ENCODE measurements at places on chromosomes 7 and 10.

DNA sequence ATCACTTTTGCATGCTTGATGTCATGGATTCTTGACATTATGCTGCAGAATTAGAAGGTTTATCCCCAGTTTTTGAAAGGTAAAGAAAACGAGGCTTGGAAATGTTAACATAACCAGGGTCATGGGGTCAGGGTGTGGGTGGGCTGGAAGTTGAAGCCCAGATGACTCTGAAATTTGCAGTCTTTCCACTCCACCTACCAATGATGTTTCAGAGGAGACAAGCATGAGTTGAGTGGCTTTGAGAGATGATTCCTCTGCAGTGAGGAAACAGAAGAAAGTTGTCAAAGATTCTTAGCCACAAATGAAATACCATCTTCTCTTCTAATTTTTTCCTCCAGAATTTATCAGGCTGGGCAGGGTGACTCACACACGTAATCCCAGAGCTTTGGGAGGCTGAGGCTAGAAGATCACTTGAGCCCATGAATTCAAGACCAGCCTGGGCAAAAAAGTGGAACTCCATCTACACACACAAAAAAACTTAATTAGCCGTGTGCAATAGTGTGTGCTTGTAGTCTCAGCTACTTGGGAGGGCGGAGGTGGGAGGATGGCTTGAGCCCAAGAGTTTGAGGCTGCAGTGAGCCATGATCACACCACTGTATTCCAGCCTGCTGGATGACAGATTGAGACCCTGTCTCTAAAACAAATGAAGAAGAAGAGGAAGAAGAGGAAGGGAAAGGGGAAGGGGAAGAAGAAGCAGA lies 239.1 kb upstream of the AUTS2 start:
- DNase-seq: no peak

- no peak for DNase-seq
Observed at GRCh38 chr7:71933426-71933825, 478.7 kb downstream of the CALN1 start.

DNA sequence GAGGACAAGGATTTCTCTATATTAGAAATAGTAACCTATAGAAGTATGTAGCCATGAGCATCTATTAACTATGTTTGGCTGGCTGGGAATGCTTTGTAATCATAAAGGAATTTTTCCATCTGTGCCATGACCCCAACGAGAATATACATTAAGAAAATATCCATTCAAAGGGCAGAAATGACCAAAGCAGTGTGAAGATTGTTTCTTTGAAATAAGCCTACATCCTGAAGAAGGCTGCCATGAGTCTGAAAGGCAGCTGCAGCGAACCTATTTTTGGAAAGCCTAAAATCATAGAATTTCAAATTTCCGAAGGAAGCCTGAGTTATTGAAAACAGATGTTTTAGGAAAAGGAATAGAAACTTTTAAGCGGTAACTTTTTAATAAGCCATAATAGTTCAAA lies 244.2 kb upstream of the FOXK1 start:
- no peak for DNase-seq

GRCh38 chr10:86693721-86694369 lies 25.5 kb downstream of the LDB3 start:
- peak; percentile 64 for DNase-seq

DNA sequence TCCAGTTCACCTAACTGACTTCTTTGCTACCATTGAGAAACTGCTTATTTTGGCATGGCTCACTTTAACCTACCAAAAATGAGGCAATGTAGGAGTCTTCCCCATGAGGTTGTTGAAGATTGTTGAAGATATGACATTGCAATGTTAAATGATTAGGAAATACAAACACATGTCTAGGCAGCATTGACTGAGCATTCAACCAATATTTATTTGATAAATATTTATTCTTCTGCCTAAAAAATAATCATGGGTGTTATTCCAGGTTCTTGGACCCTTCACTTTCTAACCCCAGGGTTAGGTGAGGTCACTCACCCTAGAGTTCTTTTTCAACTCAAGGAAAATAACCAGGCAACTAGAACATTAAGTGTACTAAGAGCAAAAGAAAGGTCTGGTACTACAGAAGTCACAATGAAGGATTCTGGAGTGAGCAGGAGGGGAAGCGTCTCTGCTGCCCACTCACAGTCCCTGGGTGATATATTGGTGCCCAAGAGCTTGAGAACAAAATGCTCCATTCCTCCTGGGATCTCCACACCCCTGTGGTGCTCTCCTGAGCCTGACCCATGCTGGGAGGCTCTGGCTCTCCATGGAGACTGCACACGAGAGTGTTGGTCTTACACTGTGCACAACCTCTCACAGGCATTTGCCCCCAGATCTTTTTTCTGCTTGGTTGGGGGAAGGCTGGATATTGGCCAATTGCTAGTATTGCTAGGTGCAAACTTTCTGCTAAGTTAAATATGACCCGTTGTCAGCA lies 123.4 kb downstream of the SPAG6 start:
- no peak for DNase-seq

DNA sequence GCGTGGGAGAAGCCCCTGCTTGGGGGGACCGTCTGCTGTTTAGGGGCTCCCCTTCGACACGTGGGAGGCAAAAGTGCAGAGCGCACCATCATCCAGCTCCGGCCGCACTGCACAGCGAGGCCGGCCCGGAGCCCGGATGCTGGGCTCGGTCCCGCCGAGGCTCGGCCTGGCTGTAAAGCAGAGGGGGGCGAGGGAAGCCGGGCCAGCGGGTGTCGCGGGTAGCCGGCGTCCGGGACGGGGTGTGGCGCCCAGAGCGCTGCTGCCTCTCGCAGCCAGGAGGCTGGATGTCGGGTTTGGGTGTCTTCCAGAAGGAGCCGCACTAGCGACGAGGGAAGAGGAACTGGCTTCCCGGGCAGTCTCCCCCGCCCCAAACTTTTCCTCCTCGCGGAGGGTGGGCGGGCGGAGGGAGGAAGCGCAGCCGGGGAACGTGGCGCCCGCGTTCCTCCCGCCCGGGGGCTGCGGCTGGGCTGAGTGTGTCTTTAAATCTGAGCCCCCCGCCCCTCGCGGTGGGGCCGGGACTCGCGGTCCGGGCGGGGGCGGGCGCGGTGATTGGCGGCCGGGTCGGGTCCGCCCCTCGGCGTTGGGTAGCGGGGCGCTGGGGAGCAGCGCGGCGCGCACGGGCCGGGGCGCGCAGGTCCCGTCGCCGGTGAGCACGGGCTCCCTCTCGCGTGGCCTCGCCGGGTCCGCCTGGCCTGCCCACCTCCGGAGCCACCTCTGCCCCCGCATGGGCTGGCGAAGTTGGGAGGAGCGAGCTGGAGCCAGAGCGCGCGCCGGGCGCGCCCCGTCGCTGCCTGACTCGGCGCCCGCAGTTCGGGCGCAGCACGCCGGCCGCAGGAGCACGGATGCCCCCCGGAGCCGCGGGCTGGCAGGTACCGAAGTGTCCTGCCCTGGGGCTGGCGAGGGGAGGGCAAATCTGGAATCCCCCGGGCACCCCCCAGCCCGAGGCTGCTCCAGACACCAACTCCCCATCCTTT lies at the start of gene PALD1:
PALD1 (plus strand) TSS at position 577 of the 974 bp plus-strand sequence. CDS start 47,185 bp downstream, outside the sequence.
- peak; percentile 24 for DNase-seq

GRCh38 chr10:35834877-35835494 lies 192.9 kb upstream of the FZD8 start:
- no peak for DNase-seq

DNA sequence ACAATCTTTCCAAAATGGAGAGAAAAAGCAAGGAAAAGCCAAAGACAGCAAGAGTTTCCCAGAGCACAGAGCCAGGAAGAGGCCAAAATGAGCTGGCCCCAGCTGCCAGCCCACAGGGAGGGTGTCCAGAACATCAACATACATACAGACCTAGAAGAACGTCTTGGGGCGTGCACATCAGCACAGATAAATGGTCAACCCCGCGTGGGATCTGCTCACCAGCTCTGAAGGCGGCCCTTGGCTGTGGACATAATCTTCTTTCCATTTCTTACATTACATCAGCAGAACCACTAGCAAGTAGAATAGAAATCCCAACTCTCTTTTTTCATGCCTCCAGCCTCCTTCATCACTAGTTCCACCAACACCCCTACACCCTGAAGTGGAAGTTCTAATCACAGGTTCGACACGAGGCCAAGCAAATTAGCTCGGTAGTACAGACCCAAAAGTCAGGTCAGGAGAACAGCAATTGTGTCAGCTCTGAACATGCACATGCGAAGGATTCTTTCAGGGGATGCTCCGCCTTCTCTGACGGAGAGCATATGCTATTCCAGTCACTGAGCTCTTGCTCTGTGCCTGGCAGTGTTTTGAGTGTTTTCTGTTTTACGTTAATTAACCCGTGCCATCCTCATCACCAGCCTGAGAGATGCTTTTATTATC lies 16.4 kb downstream of the SH3PXD2A start:
- no peak for DNase-seq

- peak; percentile 42 for DNase-seq
Observed at GRCh38 chr7:27640884-27641574, 21.7 kb downstream of the HIBADH start.

- DNase-seq: no peak
Observed at GRCh38 chr7:81789406-81790119, 19.7 kb upstream of the HGF start.

GRCh38 chr7:135493362-135493761 lies 16.5 kb downstream of the CNOT4 start:
- peak; percentile 33 for DNase-seq

GRCh38 chr10:131274133-131274880 lies 37.2 kb downstream of the TCERG1L start:
- DNase-seq: no peak

DNA sequence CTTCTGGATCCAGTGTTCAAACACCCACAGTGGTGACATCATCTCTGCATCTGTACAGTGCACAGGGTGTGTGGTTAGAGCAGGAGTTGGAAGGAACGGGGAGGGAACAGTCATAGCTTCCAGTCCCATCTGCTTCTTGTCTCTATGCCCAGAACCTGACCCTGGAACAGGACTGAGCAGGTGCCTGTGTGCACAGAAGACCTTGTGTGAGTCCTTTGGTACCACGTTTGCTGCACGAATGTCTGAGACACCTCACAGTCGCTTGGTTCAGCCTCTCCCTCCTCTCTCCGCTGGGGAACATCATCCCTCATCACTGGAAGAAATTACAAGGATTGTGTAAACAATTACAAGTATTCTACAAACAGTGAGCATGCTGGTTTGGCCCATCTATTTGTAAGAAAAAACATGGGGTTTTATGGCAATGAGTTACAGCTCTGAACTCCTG lies 243.0 kb upstream of the KLF6 start:
- DNase-seq: peak; percentile 17

GRCh38 chr10:103550229-103550628 lies 56.7 kb downstream of the NEURL1 start:
- DNase-seq: no peak

GRCh38 chr10:35234073-35234472 lies 102.2 kb upstream of the CCNY start:
- no peak for DNase-seq

DNA sequence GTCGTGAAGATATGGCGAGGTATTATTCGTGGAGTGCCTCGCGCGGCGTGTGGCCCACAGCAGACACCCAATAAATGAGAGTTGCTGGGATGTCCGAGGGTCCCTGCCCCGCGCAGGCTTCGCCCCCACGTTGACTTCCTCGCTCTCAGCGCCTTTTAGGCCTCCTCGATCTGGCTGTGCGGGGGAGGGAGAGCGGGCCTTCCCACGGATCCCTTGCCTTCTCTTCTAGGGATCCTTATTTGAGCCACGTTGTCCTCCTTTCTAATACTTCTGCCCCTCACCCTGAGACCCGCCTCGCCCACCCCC lies 660 bp downstream of the VCL start:
- no peak for DNase-seq

DNA sequence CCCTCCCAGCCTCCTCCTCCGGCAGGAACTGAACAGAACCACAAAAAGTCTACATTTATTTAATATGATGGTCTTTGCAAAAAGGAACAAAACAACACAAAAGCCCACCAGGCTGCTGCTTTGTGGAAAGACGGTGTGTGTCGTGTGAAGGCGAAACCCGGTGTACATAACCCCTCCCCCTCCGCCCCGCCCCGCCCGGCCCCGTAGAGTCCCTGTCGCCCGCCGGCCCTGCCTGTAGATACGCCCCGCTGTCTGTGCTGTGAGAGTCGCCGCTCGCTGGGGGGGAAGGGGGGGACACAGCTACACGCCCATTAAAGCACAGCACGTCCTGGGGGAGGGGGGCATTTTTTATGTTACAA lies 83.3 kb downstream of the PAX2 start:
- DNase-seq: no peak

DNA sequence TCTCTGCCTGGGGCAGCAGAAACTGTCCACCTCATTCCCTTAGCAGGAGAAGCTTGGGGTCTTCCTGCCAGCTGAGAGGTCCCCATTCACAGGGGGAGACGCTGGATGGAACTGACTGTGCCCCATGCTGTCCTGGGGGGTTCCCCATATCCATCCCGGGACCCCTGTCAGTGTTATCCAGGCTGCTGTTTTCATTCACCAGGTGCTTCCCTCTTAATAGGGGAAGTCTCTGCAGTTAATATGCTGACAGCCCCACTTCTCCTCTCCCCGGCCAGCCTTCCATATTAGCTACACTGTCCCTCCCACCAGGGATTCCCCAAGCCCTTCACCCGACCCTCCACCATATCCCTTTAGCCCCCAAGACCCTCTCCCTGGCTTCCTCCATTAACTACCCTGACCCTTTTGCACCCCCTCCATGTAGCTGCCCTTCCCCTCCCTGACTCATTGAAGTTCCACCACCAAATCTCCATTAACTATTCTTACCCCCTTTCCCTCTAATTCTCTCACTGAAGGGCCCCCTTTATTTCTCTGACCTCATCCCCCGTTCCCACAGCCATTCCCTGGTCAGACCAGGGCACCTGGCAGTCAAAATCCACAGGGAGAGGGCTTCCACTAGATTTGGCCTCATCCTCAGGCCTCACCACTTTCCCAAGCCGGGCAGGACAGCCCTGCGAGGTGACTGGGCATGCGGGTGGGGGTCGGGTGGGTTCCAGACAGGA lies 92.0 kb upstream of the PAX2 start:
- no peak for DNase-seq

GRCh38 chr10:98268694-98269431 lies 869 bp upstream of the LOXL4 start:
- no peak for DNase-seq

DNA sequence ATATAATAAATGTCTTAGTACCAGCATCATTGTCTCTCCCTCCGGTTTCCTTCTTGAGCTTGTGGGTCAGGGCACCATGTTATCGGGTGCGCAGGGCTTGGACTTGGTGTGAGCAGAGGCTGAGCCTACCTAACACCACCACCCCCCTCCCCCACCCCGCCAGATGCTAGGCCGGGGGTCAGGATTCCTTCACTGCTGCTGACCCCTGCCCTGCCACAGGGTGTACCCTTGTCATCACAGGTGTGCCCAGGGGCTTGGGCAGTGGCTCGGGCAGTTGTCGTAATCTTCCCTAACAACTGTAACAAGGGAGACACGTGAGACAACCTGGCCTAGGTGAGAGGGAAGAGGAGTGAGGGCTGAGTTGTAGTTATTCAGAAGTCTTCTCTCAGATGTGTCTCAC lies 12.6 kb upstream of the NFKB2 start:
- DNase-seq: no peak

DNA sequence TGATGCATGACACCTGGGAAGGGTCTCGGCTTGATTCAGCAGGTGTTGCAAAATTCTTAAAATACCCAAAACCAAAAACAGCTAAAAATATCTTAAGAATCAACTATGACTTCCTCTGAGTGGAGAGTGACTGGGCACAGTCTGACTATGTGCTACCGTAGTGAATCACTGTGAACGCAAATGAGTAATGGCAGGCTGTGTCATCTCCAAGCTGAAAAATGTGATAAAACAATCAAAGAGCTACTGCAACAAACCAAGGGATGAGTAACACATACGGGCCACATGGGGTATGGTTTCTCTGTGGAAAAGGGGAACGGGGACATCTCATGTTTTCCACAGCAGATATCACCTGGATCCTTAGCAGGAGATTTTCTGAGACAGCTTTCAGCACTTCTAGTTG lies 127.5 kb downstream of the ABCA13 start:
- DNase-seq: peak; percentile 16

All from fibroblast of villous mesenchyme (primary cell).